ENCODE measurements at places on chromosomes 1 and 21. TPM values are rescaled to one million over a fixed set of nuclear protein-coding genes. Genes with fewer than 3 reads are reported as not detected.

DNA sequence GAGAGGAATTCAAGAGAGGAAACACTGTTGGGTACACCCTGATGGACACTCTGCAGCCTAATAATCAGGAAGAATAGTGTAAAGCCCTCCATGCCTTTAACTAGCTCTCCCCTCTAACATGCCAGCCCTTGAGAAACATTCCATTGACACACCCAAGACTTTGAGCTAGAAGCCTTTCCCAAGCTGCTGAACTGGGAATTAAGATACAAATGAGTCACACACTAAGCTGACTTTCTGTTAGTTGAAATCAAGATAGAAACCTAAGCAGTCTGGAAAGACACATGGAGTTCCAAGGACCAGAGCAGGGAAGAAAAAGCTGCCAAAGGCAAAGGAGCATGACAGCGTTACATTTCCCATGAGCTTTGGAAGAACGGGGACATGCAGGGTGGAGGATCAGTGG is 380.8 kb downstream of the NPHP4 start:
- DNase-seq = no peak

GRCh38 chr1:117127795-117128194 is 6.2 kb upstream of the TRIM45 start:
- no peak for DNase-seq

DNA sequence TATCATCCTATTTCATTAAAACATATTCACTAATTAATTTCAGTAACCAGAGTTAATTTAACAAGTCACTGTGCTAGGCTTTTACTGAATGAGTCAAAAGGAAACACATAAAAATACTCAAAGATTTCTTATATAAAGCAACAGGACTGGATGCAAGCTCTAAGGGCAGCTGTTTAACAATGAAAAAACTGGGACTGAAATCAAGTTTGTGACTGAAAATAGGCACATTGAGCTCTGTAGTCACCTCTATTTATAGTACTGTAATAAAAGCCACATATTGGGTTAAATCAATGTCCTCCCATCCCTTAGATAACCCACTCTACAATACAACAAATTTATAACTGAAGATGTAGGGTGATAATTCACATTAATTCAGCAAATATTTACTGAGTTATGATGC is 52.4 kb downstream of the SMYD3 start:
- no peak for DNase-seq

DNA sequence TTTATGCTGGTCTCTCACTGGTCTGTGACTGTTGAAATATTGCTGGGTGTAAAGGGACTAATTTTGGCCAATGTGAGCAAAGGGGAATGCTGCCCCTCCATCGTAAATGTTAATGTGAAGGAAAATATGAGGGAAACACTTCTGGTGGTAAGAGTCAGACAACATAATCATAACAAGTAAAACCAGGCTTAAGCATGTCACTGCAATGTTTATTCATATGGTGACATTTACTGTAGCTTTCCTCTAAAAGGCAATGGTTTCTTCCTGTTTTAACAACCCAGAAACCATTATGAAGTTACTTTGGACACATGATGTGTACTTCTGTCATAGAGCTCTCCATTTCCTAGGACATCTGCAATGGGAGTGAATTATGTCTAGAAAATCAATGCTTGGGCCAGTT is 358.0 kb downstream of the LMO4 start:
- DNase-seq = no peak

HP1BP3 gene
- total RNA-seq = 201 TPM

NR1I3 gene
- not detected for total RNA-seq

TCHHL1 gene
- not detected for total RNA-seq

FLG2 gene
- total RNA-seq = not detected

ZCCHC17 gene
- 8.0 TPM for total RNA-seq

COA6 gene
- 5.7 TPM for total RNA-seq

SRM gene
- 50.3 TPM for total RNA-seq

BEND5 gene
- total RNA-seq = 8.6 TPM
